ENCODE measurements at places on chromosomes 2 and 18.

DNA sequence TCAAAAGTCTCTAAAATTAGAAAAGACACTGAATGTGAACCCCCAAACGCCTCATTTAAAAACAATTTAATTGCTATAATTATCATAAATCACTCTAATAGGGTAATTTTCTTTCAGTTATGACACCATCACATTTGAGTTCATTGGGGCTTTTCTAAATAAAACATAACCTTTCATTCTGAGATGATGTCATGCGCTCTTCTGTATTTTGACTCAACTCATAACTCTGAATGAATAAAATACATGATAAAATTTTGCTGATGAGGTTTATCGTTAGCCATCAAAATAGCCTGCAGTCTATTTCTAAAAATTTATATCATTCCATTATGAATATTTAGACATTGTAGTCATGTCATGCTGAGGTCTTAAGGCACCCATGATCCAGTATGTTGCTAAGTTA is 1099.7 kb downstream of the SUCLG1 start:
- no peak for DNase-seq

- no peak for DNase-seq
Observed at GRCh38 chr18:31490387-31490786, 7.6 kb upstream of the DSG2 start.

- DNase-seq, result no peak
Observed at GRCh38 chr2:119760237-119760955, 674 bp downstream of the PTPN4 start.

GRCh38 chr2:42562474-42563144 is 5.8 kb upstream of the MTA3 start:
- no peak for DNase-seq

DNA sequence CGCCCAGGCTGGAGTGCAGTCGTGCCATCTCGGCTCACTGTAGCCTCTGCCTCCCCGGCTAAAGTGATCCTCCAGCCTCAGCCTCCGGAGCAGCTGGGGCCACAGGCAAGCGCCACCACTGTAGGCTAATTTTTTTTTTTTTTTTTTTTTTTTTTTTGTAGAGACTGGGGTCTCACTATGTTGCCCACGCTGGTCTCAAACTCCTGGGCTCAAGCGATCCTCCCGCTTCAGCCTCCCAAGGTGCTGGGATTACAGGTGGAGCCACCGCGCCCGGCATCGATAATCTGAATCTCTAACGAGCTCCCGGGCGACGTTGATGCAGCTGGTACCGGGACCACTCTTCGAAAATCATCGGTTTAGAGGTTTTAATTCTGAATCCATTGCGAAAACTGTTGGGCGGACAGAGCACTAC is 520 bp upstream of the CYP20A1 start:
- no peak for DNase-seq

DNA sequence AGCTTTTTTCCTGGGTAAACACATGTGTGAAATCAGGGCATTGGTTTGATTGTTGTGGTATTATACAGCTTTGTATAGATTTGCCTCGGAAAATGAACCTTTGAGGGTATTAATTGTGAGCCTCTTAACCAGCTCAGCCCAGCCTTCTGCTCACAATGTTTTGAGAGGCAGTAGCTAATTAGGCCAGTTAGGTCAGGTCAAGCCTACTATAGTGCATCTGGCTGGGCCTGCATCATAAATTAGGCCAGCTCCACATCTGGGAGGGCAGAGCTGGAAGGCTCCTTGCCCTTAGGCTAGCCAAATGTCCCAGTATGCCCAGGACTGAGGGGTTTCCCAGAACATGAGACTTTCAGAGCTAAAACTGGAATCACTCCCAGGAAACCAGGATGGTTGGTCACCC is 43.0 kb downstream of the LRATD1 start:
- DNase-seq, result no peak

- no peak for DNase-seq
Observed at GRCh38 chr2:240579771-240580614, 6.5 kb upstream of the CAPN10 start.

GRCh38 chr18:23875966-23876895 is 138.3 kb upstream of the TTC39C start:
- no peak for DNase-seq

DNA sequence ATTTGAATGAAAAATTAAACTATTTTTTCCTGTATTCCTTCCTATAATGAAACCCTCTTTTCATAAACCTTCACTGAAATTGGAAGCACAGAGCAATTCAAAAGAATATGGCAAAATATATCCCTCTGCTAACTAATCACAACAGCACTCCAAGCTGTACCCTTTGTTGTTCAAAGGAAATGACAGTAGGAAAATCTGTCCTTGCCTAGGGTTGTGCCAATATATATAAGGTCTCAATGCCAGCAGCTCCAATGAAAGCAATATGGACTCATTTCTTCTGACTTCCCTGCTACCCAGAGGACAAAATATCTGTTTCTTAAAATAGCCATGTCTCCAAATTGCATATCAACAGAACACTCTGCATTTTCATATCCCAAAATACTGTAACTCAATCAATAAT is 373.9 kb upstream of the MC4R start:
- no peak for DNase-seq

- DNase-seq, result no peak
Observed at GRCh38 chr2:170298115-170298514, 120.2 kb downstream of the MYO3B start.

GRCh38 chr18:43661570-43661969 is 384.3 kb upstream of the SYT4 start:
- DNase-seq, result no peak

DNA sequence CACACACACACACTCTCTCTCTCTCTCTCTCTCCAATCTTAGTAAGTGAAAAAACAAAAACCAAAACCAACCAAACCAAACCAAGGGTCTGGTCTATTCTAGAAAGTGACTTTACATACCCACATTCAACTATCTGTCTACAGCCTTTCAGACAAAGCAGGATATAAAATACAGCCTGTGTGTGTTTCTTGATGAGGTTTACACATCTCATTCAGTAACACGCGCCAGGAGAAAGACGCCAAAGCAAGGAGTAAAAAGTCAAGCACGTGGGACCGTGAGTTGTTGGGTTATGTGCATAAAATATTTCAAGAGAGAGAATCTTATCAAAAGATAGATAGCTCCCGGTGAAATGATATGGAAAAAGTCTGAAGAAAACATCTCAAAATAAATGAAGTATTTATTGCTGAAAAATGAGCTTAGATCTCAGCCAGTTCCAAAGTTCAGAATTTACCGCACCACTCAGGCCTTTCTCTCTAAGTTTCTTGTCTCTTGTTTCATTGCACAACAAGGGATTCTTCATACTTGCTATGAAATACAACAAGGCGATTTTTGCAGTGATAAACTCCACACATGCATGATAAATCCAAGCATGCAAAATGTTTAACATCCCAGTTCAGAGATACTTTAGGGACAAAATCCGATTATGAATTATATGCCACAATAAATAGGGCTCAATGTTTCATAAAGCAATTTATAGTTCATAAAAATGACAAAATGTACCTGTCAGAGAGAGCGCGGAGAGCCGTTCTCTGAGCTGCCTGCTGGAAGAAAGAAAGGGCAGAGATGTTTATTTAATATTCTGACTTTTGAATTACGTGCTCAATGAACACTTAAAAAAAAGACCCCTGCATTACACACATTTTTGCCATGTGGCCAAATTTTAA is 159.3 kb upstream of the REV1 start:
- no peak for DNase-seq

DNA sequence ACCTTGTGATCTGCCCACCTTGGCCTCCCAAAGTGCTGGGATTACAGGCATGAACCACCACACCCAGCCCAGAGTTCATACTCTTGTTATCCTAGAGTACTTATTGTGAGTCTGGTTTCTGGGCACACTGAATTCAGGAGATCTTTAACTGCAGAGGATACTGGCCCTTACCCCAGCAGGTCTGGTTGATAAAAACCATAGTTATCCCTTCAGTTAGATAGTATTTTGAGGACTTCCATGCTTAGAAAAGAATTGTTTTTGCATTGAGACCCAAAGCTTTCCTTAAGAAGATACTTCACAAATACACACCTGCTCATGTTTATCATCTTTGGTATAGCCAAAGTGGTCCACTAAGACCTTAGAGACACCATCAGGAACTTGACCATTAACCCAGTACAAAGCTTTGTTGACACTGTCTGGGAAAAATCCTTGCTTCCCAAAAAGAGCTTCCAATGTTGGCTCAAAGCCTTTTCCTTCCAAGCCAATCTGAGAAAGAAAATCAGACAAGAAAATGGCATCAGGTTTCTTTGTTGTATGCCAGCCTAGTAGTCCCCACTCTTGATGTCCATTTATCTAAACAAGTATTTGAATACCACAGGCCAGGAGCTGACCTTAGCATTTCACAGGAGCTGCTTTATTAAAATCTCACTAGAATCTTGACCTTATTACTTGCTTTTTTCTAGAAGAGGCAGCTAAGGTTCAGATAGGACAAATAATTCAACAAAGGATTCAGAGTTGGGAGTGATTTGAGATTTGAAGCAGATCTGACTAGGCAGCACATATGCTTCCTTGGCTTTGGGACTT is 17.2 kb downstream of the APOB start:
- no peak for DNase-seq

GRCh38 chr2:156466739-156467405 is 30.7 kb downstream of the GPD2 start:
- no peak for DNase-seq

DNA sequence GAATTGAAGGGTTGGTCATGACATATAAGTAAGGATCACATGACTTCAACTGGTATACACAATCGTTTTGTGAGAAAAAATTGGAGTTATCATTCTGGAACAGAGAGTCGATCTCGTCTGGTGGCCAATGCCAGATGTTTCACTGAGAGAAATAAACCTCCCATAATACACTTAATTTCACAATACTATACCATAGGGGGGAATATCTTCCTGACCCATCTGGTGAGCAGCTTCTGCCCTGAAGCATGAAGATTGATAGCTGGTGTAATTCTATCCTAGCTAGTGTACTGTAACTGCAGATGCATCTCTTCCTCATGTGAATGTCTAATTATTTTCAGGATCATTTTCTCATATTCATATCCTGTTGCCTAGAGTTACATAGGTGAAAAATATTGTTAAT is 15.7 kb upstream of the CDH7 start:
- DNase-seq, result no peak

GRCh38 chr2:9158786-9159779 is 47.5 kb upstream of the ASAP2 start:
- no peak for DNase-seq
